ENCODE measurements at places on chromosomes 5 and 9.

GRCh38 chr5:20223451-20223850 is 235.5 kb upstream of the CDH18 start:
- peak; percentile 61 for DNase-seq

DNA sequence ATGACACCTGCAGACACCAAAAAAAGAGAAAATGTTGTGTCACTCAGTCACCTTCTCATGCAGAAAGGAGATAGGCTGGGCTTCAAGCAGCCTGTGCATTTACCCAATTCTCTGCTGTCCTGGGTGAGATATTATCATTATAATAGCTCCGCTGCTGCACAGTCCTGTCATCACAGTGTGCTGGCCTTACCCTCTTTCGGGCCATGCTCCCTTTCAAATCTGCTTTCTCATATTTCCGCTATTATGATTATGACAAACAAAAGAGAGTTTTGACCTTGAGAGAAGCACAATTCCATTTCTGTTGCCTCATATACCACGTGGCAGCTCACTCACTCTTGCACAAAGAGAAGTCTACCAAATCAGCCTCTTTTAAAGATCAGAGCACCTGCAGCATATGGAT is 1350.1 kb upstream of the ACO1 start:
- peak; percentile 12 for DNase-seq

GRCh38 chr5:148855249-148856008 is 29.0 kb downstream of the ADRB2 start:
- no peak for DNase-seq

DNA sequence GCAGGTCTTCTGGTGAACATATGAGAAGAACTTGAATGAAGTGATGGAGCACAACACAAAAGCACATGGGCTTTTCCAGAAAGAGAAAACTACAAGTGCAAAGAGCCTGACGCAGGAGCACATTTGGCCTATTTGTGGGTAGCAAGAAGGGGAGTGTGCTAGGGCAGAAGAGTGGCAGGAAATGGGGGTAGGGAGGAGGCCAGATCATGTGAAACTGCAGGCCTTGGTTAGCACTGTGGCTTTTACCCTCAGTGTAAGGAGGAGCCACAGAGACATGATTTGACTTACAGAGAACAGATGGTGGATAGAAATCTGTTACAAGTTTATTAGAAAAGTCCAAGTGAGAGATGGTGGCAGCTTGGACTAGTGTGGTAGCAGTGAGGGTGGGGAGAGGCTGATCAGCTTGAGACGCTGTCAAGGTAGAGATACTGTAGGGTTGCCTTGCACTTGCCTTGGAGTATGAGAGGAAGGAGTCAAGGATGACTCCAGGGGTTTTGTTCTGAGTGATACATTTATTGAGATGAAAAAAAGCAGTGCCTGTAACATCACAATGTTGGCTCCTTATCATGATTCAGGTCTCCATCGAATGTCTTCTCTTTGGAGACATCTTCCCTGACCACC is 126.7 kb downstream of the PPP2R2B start:
- DNase-seq: no peak

DNA sequence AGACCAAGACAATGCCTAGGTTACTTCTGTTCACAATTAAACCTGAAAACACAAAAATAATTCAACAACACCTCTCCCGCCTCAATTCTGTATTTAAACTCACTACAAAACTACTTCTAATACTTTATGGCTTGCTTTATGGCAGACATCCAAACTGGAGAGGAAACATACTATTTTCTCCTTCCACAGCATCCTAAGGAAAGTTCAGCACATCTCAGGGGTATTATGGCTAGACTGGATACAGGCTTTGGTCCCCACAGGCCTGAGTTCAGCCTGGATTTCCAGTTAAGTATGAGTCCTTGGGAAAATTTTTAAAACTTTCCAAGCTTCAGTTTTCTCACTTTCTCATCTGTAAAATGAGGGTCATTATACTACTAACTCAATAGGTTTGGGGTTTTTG is 480.2 kb downstream of the CAAP1 start:
- DNase-seq: no peak

- DNase-seq: no peak
Measured at GRCh38 chr5:134450374-134450773, 38.7 kb upstream of the CDKN2AIPNL start.

DNA sequence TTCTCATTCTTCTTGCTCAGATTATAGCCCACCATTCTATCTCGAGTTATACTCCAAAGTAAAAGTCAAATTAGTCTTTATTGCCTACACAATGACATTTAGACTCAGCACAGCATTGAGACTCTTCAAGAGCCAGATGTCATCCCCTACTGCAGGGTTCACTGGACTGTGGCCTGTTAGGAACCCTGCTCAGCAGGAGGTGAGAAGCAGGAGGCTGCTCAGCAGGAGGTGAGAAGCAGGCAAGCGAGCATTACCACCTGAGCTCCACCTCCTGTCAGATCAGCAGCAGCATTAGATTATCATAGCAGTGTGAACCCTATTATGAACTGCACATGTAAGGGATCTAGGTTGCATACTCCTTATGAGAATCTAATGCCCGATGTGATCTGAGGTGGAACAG is 12.7 kb upstream of the LIFR start:
- no peak for DNase-seq

DNA sequence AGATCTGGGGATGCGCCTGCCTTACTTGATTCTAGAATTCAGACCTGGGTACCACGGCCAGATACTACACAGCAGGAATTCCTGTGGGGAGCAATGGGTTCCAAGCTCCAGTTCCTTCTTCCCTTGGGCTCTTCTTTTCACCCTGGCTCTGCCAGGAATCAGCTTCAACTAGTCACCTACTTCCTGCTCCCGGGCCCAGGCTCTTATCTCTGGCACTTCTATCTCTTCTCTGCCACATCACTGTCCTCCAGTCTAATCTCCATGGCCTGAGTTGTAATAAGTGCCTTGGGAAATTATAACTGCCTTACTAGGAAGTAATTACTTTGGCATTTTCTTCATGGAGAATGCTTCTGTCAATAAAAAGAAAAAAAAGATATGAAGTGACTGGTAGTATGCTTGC is 26.2 kb upstream of the SERINC5 start:
- DNase-seq: no peak

DNA sequence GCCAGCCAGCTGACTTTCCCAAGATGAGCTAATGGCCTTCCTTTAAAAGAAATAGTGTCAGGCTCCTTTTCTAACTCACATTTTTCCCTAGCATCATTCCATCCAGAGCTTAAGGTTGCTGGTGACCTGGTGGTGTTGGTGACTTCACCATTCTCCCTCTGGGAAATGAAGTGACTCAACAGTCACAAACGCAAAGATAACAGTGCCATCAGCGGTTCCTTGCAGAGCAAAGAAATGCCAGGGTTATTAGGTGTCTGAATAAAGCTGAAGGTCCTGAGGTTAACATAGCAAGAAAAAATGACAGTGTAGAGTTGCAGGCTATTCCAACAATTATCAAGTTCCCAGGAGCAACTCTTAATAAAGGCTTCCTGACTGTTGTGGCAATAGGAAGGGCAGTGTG is 111.8 kb upstream of the SLC44A1 start:
- DNase-seq: peak; percentile 75

- DNase-seq: peak; percentile 18
Measured at GRCh38 chr5:107378218-107378899, 292.4 kb downstream of the EFNA5 start.

- DNase-seq: no peak
Measured at GRCh38 chr5:157767689-157768088, 24.2 kb downstream of the LSM11 start.

DNA sequence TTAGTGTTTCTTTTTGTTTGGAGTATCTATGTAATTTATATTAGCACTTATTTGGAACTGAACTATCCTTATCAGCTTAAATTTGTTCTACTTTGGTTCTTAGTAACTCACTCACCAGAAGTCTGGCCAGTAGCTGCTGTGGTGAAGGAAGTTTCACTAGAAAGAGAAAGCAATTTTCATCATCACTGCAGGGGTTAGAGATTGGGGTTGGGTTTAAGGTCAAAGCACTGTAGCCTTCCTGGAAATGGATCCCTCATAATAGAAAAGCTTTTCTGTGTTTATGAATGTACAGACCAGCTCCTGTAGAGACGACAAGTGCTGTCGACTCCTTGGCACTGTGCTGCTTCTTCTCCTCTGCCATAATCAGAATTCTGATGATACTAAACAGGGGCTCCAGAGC is 22.2 kb downstream of the MROH2B start:
- DNase-seq: no peak

- DNase-seq: no peak
Measured at GRCh38 chr5:100818340-100818739, 84.7 kb downstream of the ST8SIA4 start.

GRCh38 chr5:78895616-78896015 is 89.5 kb downstream of the ARSB start:
- peak; percentile 21 for DNase-seq

- DNase-seq: no peak
Measured at GRCh38 chr9:89716559-89716958, 111.7 kb downstream of the GADD45G start.

DNA sequence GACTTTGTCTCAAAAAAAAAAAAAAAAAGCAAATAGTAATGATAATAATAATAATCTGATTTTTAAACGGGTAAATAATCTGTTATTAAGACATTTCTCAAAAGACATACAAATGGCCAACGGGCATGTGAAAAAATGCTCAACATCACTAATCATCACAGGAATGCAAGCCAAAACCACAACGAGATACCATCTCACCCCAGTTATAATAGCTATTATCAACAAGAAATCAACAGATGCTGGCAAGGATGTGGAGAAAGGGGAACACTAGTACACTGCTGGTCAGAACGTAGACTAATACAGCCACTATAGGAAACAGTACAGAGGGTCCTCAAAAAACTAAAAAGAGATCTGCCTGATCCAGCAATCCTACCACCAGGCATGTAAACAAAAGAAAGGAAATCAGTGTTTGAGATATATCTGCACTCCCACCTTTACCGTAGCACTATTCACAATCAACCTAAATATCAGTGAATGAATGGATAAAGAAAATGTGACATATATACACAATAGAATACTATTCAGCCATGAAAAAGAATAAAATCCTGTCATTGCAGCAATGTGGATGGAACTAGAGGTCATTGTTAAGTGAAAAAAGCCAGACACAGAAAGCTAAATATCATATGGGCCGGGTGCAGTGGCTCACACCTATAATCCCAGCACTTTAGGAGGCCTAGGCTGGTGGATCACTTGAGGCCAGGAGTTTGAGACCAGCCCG is 24.9 kb downstream of the VAV2 start:
- peak; percentile 92 for DNase-seq

DNA sequence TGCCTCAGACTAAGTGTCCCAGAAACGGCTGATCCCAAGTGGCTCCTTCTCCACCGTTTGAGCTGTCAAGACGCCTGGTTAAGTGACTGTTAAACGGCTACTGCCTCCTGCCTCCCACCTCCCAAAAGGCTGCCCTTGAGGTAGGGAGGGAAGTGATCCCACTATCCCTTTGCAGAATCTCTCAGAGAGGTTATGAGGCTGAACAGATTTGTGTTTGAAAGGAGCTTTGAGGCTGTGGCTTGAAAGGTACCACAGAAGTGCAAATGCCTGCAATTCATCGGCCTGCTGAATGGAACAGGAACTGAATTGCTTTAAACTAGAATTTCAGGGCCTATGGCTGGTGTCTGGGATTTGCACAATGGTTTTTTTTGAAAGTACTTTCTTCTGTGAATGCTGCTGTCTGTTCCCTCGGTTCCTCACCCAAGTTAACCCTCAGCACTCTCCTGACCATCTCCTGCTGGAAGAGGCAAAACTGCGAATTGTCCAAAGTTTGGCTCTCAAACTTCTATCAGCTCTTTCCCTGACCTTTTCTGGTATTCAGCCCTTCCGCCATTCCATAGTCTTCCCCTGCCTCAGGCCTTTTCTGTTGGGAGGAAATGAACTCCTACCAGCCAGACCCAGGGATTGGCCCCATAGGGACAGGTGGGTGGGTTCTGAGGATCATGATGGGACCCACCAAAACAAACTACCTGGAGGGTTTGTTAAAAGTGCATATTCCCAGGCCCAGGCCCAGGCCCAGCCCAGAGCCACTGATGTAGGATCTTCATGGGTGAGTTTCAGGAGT is 453.3 kb downstream of the KDM4C start:
- DNase-seq: no peak

GRCh38 chr5:173793648-173794548 is 94.3 kb upstream of the CPEB4 start:
- no peak for DNase-seq

DNA sequence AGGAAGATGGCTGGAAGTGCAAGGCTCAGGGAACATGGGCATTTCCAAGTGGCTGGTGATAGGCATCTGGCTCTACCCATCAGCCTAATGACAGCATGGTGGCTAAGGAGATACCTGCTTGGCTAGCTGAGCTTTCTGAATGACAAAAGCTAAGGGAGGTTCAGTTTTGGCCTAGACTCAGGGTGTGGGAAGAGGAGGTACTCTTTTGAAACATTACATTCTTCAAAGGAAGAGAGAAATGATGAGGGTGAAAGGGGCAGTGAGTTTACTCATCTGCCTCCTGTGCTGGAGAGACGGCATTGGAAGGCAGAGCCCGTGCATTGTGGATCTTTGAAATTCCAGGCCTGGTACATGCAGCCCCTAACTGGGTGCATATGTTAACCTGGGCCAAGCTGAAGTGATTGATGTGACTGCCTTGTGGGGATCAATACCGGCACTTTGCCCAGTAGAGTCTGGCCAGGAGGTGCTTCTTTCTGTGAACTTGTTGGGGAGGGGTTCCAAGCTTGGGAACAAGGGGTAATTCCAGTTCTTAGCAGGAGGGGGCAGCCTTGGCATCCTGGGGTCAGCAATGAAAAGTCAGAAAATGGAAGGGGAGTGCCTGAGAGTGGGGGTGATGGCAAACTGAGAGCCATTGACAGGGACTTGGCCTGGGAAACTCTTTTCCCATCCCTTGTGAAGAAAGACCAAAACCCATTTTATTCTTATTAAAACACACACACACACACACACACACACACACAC is 108.6 kb downstream of the ACER2 start:
- no peak for DNase-seq

GRCh38 chr9:125293134-125293533 is 31.5 kb downstream of the GAPVD1 start:
- DNase-seq: no peak

DNA sequence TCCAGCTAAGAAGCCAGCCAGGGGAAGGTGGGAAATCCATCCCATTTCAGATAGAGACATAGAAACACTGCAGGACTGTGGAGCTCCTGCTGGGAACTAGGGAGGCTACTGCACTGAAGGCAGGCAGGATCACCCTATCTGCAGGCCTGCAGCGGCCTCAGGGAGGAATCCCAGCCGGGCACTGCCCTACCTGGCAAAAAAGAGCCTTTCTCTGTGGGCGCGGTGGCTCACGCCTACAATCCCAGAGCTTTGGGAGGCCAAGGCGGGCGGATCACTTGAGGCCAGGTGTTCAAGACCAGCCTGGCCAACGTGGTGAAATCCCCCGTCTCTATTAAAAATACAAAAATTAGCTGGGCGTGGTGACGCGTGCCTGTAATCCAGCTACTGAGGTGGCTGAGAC is 71.4 kb upstream of the PHYKPL start:
- DNase-seq: no peak
